ENCODE measurements at places on chromosomes 12 and 14.

DNA sequence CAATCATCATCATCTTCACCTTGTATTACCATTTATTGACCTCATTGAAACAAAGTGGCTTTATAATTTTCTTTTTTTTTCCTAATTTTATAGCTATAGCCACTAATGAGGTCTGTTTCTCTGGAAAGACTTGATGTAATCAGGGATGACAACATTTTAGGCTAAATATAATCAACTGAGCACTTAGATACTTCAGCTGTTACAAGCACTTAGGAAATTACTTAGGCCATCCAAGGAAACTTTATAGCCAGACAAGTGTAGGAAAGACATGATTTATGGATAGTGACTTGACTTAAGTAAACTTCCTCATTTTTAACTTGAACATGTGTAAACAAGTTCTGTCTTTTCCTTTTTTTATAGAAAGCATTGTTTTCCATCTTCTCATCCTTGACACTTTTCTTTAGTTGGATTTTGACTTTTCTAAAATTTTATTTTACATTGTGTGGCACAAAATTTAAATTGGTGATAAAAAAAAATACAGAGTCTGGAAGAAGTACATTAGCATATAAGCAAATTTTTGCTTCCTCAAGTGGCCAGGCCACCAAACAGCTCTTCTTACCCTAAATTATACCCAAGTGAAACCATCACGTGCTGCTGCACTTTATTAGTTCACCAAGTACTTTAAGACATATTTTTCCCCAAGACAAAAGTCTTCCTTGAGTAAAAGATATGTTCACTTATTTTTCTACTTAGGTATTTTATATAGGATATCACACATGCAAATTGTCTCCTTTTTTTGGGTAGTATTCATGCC, 15.1 kb downstream of the CPNE8 start:
- no peak for DNase-seq

- no peak for DNase-seq
Measured at GRCh38 chr14:80781972-80782367, 159.6 kb downstream of the CEP128 start.

DNA sequence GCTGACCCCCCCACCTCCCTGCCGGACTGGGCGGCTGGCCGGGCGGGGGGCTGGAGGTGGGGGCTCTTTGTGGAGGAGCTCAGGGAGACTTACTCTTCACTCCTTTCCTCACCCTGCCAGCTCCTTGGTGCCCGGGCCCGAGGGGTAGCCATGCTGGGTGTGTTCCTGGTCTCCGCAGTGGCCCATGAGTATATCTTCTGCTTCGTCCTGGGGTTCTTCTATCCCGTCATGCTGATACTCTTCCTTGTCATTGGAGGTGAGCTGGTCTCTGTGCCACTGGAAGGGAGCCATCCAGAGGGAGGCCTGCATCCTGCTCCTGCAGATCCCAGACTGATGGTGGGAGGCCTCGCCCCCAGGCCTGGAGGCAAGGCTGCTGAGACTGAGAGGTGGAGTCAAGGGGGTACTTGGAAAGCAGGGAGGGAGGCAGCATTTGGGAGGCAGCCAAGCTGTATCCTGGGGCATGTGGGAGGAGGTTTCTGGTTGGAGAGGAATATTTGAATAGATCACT, 19.7 kb downstream of the SOAT2 start:
- DNase-seq = no peak

GRCh38 chr14:68730811-68731425, 61.9 kb downstream of the ZFP36L1 start:
- DNase-seq = no peak

GRCh38 chr14:38505221-38505972, 249.5 kb upstream of the CLEC14A start:
- DNase-seq = no peak

DNA sequence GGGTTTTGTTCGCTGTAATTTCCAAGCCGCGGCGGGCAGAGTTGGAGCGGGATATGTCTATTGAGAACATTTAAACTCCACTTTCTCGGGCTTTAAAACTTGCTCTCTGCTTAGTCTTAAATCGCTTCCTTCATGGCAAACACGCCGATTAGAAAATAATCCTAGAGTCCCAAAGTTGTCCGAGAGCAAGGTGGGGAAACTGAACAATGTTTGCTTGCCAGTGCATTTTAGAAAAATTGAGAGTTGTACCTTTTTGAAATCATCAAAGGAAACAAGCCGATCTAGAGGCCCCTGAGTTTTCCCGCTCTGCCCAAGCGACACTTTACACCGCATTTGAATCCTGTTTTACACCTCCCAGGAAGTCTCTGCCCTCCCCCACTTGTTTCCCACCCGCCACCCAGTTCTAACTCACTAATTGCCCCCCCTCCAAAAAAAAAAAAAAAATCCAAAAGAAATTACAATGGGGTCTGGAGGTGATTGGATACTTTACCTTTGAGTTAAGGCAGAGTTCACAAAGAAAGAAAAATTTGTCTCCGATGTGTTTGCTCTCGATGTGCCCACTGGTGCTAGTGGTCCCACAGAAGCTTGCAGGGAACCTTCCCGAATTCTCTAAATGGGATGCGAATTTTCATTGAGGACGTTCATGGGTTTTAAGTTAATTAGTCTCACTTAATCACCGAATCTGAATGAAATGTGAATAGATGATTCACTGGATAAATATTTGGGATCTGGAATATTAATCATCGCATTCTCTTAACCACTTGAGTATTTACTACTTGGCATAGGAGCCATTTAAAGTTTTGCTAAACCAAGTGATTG, 2.3 kb downstream of the HMGA2 start:
- no peak for DNase-seq

GRCh38 chr14:67426161-67426560, 14.2 kb upstream of the PLEK2 start:
- no peak for DNase-seq

GRCh38 chr14:64117671-64118402, 176.3 kb downstream of the ESR2 start:
- no peak for DNase-seq

DNA sequence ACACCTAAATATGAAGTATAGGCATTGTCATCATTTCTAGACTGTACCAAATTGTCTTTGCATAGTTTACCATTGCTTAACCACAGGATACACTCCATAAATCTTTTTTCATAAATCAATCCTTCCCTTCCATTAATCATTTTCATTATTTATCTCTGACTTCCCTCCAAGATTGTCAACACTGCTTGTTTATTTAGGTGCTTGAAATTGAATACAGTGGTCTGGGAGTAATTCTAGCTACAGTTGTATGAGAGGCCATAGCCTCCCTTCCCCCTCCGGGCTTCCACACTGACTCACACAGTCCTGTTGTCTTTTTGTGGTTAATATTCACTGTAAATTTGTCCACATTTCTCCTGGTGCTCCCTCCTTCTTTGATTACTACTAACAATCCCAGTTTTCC, 114.2 kb upstream of the ARID2 start:
- DNase-seq = no peak

- DNase-seq = no peak
Measured at GRCh38 chr14:69471916-69472315, 12.6 kb upstream of the PLEKHD1 start.

DNA sequence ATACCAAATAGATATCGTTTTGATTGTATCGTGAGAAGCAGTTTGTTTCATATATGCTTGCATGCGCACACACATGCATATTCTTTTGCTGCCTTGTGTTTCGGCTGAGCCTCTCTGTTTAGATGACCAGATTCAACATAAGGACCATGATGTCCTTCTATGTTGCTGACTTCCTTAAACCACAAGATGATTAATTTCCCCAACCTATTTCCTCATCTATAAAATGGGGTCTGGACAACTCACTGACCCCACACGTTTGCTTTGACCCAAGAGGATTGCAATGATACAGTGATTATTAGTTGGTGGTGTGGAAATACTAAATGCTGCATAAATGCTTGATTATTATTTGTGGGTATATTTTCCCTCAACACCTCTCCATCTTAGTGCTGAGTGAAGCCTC, 16.8 kb upstream of the FOS start:
- DNase-seq = no peak

DNA sequence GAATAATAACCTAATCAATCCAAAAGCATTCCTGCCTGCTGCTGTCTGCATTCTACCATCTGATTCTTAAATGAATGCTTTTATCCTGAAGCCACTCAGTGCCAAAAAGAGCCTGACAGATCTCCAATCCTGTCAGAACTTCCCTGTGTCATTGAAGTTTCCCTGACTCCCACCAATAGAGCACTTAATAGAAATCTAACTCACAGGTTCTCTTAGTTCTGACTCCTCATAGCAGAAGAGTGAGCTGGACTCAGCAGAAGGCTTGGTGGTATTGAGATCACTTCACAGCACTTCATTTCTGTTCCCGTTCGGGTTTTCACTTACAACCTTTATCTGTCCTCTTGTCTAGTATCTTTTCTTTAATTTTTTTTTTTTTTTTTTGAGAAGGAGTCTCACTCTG, 102.6 kb downstream of the OTOGL start:
- DNase-seq = no peak

DNA sequence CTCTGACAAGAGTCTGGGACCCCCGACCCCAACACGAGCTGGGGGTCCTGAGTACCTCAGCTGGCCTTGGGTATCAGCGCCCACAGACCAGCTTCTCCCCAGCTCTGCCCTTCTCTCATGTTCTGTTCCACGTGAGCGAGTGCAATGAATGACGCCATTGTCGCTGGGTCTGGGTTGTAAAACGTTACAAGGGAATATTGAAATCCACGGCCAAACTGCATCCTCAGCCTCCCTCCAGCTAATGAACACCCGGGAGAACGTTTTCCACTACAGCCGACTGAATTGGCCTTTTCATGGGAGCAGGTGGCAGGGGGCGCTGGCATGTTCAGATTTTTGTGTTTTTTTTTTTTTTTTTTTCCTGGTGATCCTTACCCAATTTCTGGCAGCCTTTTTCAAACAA, 34.7 kb downstream of the TBX5 start:
- DNase-seq = no peak

GRCh38 chr14:89276424-89276975, 140.5 kb downstream of the FOXN3 start:
- peak; percentile 82 for DNase-seq

DNA sequence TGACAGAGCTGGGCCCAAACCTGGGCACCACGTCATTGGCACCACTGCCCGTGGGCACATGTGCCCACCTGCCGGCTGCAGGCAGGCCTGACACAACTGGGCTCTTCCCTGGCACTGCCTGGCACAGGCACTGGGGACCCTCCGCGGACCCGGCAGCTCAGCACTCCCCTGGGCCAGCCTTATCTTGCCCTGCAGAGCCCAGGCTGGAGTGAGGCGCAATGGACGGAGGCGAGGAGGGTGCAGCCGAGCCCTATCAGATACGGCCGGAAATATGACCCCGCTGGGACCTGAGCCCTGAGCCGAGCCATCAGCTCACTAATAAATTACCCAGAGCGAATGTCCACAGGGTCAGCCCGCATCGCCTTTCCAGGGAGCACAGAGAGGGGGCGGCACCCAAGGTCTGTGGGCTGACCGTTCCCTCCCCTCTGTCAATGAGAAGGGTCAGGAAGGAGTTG, 1.7 kb upstream of the C14orf180 start:
- DNase-seq = no peak

DNA sequence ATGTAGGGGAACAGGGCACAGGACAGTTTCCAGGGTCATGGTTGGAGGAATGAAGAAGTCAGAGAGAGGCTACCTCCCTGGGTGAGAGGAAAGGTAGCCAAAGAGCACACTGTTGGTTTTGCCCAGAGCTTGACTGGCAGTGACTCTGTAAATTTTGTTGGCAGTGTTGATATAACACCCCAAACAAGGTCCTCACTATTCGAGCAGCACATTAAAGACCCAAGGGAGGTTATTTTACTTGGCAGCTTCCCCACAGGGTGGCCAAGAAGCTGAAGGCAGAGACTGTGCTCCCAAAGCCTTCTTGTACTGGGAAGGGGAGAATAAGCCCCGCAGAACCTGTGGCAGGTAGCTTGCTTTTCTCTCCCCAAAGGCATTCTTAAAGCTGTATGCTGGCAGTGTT, 40.6 kb downstream of the WSCD2 start:
- no peak for DNase-seq

GRCh38 chr12:53217051-53217930, 10.2 kb upstream of the ITGB7 start:
- DNase-seq = no peak

- no peak for DNase-seq
Measured at GRCh38 chr12:48039151-48039550, 34.9 kb upstream of the COL2A1 start.

DNA sequence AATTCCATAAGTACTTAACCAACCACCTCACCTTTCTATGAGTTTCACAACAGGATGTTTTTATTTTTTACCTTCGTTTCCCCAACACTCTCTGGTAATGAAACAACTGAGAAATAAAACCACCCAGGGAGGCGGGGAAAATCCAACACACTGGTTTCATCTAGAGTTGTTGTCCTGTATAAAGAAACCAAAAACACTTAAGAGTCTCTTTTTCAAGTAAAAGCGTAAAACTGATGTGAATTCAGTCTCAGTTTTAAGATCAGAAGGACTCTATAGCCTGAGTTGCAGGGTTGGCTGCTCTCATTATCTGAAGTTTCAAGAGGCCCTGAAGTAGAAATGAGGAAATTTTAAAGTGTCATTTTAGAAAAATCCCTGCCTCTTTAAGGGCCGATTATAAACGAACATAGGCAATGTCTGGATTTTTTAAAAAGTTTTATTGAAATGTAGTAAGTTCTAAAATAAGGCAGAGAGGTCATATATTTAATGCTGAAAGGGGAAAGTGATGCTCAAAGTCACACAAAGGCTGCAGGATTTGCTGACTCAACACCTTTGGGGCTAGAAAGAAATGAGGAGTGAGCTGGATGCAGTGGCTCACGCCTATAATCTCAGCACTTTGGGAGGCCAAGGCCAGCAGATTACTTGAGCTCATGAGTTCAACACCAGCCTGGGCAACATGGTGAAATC, 27.2 kb downstream of the HIGD1C start:
- DNase-seq = no peak

GRCh38 chr14:98651037-98651436, 621.0 kb downstream of the BCL11B start:
- DNase-seq = no peak

- no peak for DNase-seq
Measured at GRCh38 chr14:101560534-101561113, 671 bp upstream of the DIO3 start.

DNA sequence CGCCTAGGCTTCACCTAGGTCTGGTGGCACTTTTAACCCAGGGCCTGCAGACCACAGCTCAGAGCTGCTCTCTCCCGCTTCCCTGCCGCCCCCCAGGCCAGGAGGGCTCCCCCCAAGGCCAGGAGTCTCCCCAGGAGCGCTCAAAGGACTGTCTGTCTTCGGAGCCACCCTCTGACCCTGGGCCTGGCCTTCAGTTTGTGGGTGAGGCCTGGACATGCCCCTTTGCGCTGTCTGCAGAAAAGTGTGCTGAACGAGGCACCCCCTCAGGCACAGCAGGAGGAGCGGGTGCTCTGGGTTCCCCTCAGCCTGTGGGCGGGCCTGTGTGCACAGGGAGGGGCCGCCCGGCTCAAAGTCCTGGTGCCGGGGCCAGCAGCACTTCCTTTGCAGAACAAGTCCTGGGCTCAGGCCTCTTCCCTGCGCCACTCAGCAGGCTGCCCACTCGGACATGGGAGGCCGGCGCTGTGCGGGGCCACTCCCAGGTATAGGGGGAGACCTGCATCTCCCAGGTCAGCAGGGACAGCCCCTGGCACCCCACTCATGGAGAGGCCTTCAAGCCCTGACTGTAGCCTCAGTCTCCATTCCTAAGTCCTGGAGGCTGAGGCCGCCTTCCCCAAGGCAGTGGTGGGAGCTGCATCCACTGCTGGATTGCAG, 14.3 kb downstream of the DEGS2 start:
- DNase-seq = no peak

Measured in stimulated activated naive CD8-positive, alpha-beta T cell treated with anti-CD3 and anti-CD28 coated beads, Interleukin-15, amount 100 ng/mL, for 72 hours (primary cell).